ENCODE measurements at places on chromosomes 2 and 18.
A peak's percentile ranks its signal among the peaks of the same experiment; 100 is the strongest.

DNA sequence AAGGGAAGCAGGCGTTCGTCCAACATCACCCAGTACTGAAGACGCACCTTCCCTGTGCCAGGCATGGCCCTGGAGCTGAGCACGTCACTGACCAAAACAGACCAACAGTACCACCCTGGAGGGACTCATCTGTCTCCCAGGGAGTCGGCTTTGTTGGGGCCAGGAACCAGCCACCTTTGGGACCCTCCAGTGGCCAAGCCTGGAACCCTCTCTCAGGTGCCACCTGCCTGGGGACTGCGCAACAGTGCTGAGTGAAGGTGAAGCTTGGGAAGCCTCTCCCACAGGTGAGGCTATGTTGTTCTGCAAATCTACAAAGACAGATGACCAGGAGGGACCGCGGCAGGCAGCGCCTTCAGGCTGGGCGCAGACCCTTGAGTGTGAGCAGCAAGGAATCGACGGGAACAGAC is 91.4 kb upstream of the OTOS start:
- DNase-seq = peak; percentile 58

- DNase-seq = no peak
These were observed 33.1 kb downstream of the ARHGAP15 start for GRCh38 chr2:143162123-143162837.

- no peak for DNase-seq
These were observed 100.0 kb downstream of the WDSUB1 start for GRCh38 chr2:159186462-159186861.

GRCh38 chr2:64019083-64019974 is at the start of gene VPS54:
TSS of gene VPS54 (minus strand) at chr2:64019428. CDS start at chr2:63983999, 35,429 bp downstream.
- peak; percentile 82 for DNase-seq

DNA sequence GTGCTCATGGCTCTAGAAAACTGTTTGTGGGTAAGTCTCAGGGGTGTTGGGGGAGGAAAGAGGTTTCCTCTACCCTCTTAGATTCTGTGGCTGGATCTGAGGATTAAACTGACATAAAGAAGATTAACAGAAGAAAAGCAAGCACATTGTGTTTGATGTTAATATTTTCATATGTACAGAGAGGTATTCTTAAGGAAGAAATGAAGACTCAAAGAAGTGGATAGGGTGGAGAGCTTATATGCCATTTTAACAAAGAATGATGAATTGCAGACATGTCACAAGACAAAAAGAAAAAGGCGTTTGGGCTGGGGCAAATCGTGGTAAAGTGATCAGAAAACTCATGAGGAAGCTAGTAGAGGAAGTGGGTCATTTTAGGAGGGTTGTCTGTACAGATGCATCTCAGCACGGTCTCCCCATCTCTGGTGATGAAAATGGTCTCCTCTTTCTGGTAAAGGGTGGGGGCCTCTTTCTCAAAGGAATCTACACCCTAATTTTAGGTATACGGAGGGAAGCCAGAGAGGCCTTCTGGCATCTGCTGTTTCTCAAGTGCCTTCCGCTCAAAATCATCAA is 17.8 kb downstream of the FAM110C start:
- no peak for DNase-seq

DNA sequence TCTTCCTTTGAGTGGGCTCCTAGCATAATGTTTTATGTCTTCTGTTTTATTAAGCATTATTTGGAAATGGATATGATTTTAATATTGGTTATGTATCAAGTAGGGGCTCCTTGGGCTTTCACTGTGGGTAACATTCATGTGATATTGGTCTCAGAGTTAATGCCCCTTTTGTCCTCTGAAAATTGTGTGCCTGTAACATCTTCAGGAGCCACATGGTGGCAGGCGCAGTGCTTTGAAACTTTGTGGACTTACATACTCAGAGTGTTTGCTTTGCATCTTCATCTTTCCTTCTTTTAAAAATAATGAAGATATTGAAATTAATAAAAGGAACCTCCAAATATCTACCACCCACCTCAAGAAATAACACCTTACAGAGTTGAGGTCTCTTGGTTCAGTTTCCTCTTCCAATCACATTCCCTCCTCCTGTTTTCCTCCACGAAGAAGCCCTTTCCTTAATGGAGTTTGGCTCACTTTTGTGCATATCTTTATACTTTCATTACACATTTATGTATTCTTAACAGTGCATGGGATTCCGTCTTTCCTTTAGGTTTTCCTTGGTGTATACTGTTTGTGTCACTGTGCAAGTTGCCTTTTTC is 73.5 kb downstream of the LIMS1 start:
- DNase-seq = no peak

DNA sequence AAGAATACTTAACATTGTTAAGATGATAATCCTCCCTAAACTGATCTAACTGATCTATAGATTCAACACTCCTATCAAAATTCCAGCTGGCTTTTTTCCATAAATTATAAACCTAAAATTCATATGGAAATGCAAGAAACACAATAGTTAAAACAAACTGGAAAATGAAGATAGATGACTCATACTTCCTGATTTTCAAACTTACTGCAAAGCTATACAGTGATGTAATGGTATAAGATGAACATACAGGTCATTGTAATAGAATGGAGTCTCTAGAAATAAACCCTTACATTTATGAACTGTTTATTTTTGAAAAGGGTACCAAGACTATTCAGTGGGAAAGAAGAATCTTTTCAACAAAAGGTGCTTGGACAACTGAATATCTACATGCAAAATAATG is 32.3 kb downstream of the UBXN4 start:
- no peak for DNase-seq

GRCh38 chr2:33491441-33492084 is 15.1 kb downstream of the RASGRP3 start:
- DNase-seq = no peak

DNA sequence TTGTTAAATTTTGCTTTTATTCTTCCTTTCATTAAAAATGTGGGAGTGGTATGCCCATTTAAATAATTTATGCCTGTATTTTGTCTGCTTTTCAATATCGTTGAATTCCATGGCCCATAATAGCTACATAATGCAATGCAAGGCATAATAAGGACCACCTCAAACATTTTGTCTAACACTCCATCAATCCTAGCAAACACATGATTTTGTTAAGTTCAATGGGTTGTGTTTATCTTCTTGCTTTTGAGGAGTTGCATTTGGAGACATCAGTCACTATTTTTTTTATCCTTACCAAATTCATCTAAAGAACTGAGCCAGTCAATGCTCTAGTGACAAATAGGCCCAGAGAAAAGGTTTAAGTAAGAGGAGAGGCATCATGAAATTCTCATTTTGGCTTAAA is 145.5 kb downstream of the ZNF385B start:
- no peak for DNase-seq

DNA sequence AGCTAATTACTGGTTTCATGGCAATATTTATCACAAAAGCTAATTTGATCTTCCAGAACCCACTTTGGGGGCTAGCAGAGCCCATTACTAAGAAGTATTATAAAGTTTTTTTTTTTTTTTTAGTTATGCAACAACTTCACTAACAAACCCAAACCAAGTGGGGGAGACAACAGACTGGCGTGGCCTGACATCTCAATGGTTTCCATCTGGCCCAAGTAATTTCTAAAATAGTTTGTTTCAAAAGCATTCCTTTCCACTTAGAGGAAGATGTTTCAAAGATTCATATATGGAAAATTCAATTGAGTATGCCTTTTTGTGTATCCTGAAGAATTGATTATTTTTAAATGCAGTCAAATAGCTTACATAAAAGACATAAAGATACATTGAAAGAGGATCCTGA is 367.1 kb downstream of the HRH4 start:
- no peak for DNase-seq

GRCh38 chr2:47257946-47258348 is 102.8 kb upstream of the STPG4 start:
- DNase-seq = no peak

DNA sequence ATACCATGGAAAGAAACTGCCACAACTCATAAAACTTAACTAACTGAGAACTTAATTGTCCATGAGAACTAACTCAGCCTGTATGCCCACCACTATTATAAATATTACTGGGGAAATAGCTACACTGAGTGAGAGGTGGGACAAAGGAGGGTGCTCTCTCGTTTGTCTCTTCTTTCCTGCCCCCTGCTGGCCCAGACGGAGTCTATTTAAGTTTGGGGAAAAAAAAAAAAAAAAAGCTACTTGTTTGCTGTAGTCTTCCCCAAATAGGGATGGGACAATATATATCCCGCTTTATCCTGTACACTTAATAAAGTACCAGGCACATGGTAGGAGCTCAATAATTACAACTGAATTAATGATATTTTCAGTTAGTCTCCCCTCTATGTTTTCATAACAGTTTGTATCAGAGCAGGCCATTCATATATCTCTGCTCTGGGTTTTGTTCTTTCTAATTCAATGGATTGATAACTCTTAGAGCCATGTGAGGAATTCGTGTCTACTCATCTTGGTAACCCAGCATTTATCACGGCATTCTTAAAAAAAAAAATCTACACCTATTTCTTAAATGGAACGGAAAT is 647.6 kb upstream of the PKDCC start:
- DNase-seq = no peak

DNA sequence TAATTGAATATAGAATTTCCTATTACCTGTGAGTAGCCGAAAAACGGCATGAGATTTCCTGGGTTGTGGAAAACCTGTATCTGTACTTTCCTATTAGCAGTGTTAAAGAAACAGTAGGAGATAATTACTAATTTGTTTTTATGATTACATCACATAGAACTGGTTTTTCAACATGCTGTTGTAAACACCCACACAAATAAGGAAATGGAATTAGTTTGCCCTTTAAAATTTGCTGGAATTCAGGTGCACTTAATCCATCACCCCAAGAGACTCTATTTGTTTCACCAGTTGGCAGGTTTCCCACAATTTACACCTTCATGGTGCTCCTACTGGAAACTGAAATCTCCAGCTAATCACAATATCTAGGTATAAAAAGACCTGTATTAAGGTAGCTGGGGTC is 274.1 kb upstream of the SLC8A1 start:
- DNase-seq = no peak

GRCh38 chr2:240604291-240604938 is 17.9 kb downstream of the CAPN10 start:
- DNase-seq = no peak

DNA sequence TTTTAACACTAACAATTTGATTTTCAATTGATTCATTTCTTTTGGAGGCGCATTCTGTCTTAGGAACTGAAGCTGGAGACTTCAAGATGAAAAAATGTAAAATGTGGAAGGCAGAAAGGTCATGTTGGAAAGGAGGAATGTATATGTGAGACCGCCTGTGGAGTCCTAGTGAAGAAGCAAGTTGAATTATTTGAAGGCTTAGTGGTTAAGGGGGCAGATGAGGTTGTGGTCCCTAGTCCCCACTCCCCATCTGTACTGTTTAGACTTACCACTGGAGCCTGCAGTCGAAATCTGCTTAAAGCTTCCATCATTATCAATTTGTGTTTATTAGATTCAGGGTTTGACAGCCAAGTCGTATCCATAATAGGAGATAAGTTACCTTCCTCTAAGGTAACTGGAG is 15.4 kb upstream of the MIB1 start:
- DNase-seq = no peak

DNA sequence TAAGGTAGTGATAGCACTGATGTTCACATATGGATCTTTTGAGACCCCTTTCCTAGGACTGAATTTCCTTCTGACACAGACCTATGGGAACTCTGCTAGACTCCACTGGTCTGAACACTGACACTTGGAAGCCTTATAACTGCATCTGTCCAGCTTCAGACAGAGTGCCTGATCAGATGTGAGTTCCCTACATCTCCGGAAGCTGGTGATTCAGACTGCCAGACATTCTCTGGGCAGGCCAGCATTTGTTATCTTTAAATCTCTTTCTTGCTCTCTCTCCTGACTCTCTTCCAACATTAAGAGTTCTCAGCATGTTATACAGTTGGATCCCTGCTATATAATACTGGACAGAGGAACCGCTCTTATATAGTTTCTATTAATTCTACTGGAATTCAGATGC is 408.5 kb downstream of the ZEB2 start:
- DNase-seq = no peak

DNA sequence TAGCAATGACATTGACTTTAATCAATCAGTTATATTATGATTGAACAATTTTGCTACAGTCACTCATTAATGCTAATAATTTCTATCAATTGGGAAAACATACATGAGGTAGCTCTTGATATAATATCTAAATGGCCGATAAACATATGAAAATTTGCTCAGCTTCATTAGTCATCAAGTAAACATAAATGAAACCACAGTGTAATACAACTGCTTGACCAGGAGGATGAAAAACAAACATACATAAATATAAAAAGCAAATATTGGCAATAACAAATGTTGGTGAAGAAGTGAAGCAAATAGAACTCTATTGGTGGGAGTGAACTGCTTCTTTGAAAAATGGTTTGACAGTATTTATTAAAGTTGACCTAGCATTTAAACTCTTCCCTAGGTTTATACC is 130.9 kb downstream of the ASXL3 start:
- DNase-seq = no peak

DNA sequence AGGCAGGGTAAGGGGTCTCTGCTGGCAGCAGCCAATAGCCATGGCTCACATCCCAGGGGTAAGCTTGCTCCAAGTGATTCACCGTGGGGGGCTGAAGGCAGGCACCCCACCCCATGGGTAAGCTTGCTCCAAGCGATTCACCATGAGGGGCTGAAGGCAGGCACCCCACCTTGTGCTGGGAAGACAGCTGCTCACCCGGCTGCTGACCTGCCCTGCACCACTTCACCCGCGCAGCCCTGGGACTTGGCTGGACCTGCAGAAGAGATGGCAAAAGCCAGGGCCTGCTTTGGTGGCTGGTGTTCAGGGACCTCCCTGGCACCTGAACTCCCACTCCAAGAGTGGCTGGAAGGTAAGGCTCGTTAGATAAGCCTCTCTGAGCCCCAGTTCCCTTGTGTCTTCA is 19.2 kb downstream of the PTGR3 start:
- DNase-seq = no peak

GRCh38 chr18:59910967-59911366 is 11.2 kb downstream of the PMAIP1 start:
- DNase-seq = no peak

GRCh38 chr2:105329197-105329554 is 359 bp downstream of the TGFBRAP1 start:
- no peak for DNase-seq

DNA sequence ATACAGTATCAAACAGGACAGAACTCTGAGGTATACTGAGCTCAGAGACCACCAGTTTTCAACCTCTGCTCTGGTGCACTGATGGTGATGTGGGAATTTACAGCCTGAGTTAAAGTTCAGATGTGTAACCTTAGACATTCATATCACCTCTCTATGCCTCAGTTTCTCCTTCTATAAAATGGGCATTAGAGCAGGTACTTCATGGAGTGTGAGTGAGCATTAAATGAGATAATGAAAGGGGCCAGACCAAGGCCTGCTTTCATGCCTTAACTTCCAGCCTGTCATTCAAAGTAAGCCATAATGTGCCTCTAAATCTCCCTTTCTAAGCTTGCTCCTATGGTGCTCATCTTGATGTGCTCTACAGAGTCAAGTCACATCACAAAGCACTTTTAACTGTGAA is 8.4 kb downstream of the ACVR1 start:
- DNase-seq = no peak

- no peak for DNase-seq
These were observed 339.3 kb downstream of the ALK start for GRCh38 chr2:29582062-29582461.
